ENCODE measurements at places on chromosomes 6 and 20.
A peak's percentile ranks its signal among the peaks of the same experiment; 100 is the strongest.

- peak; percentile 65 for ATAC-seq
Measured at GRCh38 chr20:31845300-31845863, at the start of gene FOXS1. FOXS1 (minus strand) TSS chr20:31845604; CDS start chr20:31845542, 62 bp downstream.

- ATAC-seq = no peak
Measured at GRCh38 chr20:59144831-59145196, 18.8 kb upstream of the ZNF831 start.

DNA sequence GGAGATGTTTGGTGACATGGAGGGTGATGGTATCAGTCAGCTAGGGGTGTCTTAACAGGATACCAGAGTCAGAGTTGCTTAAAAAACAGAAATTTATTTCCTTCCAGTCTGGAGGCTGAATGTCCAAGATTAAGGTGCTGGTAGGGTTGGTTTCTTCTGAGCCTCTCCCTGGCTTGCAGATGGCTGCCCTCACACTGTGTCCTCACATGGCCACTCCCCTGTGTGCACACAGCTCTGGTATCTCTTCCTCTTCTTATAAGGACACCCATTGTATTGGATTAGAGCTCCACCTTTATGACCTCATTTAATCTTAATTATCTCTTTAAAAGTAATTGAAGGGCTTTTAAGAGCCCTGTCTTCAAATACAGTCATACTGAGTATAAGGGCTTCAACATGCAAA, 431.8 kb upstream of the MMS22L start:
- no peak for ATAC-seq

- ATAC-seq = no peak
Measured at GRCh38 chr6:113320653-113321052, 536.5 kb upstream of the MARCKS start.

- no peak for ATAC-seq
Measured at GRCh38 chr6:25366903-25367545, 87.8 kb downstream of the CARMIL1 start.

GRCh38 chr20:31560746-31561598, 44.1 kb upstream of the ID1 start:
- ATAC-seq = peak; percentile 53

DNA sequence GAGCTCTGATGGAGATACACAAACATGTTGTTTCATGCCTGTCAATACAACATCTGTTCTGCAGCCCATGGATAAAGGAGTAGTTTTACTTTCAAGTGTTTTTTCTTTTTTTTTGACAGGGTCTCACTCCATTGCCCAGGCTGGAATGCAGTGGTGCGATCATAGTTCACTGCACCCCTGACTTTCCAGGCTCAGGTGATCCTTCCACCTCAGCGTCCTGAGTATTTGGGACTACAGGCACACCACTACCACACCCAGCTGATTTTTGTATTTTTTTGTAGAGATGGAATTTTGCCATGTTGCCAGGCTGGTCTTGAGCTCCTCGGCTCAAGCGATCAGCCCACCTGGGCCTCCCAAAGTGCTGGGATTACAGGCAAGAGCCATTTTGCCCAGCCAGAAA, 97.0 kb downstream of the SMAP1 start:
- ATAC-seq = no peak
